ENCODE measurements at places on chromosomes 4 and X. TPM values are rescaled to one million over a fixed set of nuclear protein-coding genes. Genes with fewer than 3 reads are reported as not detected.

CT55 gene
- not detected for total RNA-seq

NEXMIF gene
- total RNA-seq: 2.5 TPM

CCSER1 gene
- total RNA-seq: 19.9 TPM

SPOCK3 gene
- 3.6 TPM for total RNA-seq

SNCA gene
- 17.7 TPM for total RNA-seq

P2RY4 gene
- 0.41 TPM for total RNA-seq

PRDX4 gene
- total RNA-seq: 82.7 TPM

UGT2B28 gene
- total RNA-seq: not detected

FOXR2 gene
- total RNA-seq: not detected

PHKA1 gene
- 16.6 TPM for total RNA-seq

CHRDL1 gene
- total RNA-seq: 63.9 TPM

RNF150 gene
- total RNA-seq: 62.1 TPM

MAGEA2B gene
- total RNA-seq: not detected

- DNase-seq: peak; percentile 2
Measured at GRCh38 chrX:99301990-99302389, 1108.1 kb downstream of the PCDH19 start.

- DNase-seq: no peak
Measured at GRCh38 chr4:93232883-93233282, 595.7 kb upstream of the ATOH1 start.

DNA sequence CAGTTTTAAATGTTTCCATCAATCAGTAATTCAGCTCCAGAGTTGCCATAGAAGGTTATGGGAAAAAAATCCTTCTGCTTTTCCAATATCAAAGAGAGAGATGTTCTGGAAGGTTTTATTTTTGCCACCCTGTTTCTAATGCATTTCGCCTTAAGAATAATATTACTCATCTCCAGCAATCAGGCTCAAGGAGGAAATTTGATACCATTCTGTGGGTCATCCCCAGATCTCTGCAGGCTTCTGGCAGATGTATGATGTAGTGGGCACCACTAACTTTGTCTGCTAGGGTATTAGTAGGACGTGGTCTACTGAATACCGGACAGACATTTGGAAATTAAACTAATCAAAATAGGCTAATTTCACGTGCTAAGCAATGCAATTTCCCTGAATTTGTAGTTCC lies 645.4 kb upstream of the TENM3 start:
- DNase-seq: no peak

GRCh38 chr4:139522457-139522856 lies 33.6 kb downstream of the SETD7 start:
- DNase-seq: peak; percentile 50

DNA sequence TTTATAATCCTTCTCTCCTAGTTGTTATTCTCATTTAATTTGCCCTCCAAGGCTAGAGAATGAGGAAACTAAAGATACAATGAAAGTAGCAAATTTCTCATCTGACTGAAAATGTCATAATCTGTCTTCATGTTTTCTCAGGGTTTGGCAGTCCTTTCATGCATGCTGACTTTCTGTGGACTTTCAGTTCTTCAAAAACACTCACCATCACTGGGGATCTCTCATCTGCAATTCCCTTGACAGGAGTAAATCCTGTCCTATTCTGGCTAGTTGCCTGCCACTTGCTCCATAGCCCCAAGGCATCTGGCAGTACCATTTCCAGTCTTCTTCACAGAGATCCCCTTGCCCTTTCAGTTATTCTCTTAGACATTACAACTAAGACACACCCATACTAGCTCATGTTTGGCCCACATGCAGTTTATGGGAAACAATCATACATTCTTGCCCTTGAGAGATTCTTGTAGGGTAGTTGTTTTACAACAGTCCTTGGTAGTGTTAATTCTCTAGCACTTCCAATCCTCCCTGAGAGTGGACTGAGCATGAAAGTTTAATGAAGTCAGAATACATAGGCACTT lies 449.7 kb upstream of the KLHL4 start:
- no peak for DNase-seq

DNA sequence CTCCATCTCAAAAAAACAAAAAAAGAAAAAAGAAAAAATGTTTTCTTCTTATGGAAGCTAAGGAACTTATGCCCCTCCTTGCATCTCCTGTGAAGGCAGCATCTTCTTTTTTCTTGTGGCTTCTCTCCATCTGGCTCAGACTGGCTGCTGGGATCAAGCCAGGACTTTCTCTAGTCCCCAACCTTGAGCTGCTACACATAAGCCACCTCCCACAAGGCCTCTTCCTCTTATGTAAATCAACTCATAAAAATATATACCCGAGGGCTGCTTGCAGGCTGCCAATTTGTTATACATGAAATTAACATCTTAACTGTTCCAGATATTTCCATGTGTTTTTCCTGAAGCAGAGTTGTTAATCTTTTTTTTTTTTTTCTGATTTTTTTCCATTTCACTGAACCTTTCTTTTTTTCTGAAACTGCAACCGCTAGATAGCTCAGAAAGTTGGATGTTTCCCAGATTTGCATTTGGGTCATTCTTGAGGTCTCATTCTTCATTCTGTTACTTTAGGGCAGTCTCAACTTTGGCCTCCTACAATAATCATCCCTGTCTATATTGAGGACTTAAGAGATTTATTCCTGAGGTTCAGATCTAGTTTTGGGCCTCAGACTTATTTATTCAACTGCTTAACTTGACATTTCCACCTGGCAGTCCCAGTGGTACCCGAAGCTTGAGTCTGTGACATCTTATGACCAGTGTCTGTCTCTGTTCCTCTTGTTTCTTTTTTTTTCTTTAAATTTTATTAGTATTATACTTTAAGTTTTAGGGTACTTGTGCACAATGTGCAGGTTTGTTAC lies 10.3 kb downstream of the SNX25 start:
- peak; percentile 80 for DNase-seq

DNA sequence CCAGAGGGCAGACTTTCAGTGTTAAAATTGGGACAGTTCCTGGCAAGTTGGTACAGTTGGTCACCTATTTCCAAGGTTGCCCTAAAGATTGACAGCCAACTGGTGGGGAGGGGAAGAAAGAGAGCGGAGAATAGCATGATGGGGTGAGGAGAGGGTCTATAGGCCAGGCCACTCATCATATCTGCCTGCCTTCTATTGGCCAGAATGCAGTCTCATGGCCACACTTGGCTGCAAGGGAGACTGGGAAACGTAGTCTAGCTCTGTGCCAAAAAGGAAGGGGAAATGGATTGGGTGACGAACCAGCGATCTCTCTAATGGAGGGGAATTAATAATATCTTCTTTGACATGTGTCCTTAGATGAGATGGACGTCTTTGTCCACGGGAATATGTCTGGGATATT lies 197.4 kb upstream of the ATP6AP2 start:
- no peak for DNase-seq

DNA sequence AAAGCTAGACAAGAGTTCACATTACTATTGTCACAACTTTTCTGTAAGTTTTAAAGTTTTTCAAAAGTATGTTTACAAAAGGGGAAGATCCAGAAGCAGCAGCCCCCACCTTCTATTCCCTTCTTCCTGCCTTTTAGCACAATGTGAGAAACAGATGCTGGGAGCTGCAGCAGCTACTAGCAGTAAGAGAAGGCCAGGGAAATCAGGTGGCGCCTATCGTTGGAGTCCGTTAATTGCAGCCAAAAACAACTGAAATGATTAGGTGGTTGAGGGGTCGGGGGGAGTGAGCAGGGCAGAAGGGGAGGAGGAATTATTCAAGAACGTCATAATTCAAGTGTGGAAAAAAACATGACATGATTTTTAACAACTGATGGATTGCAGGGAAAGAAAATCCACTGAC lies 27.4 kb downstream of the FRYL start:
- no peak for DNase-seq

DNA sequence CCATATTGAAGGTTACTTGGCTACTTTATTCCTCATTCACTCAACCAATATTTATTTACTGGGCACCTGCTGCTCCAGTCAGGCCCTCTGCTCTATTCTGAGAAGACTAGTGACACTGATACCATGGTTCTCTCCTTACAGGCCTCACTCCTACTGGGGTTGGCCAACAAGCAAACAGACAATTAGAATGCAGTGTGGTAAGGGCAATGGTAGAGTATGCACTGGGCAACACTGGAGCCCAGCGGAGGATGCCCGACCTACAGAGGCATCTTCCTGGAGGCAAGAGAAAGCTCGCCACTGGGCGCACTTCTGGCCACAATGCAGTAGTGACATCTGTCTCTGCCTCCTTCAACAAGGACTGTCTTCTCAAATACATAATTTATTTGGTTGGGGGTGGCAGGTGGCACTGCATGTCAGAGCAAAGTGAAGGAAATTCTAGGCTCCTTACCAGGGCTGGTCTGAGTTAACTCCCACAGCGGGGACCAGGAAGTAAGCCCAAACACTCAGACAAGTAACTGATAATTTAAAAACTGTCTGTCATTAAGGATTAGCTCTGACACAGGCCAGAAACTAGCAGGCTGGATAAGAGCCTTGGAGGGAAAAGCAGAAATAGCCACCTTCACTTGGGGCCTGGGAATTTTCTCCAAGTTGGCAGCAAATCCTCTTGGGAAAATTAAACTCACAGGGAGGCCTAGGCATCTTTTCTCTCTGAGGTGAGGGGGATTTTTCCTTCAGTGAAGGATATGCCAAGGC lies 150.7 kb upstream of the EOLA2 start:
- no peak for DNase-seq

- DNase-seq: peak; percentile 2
Measured at GRCh38 chrX:83511208-83511607, 3.1 kb downstream of the POU3F4 start.

GRCh38 chrX:83008415-83008814 lies 499.7 kb upstream of the POU3F4 start:
- DNase-seq: no peak

GRCh38 chr4:169941141-169941540 lies 85.1 kb downstream of the MFAP3L start:
- peak; percentile 3 for DNase-seq

DNA sequence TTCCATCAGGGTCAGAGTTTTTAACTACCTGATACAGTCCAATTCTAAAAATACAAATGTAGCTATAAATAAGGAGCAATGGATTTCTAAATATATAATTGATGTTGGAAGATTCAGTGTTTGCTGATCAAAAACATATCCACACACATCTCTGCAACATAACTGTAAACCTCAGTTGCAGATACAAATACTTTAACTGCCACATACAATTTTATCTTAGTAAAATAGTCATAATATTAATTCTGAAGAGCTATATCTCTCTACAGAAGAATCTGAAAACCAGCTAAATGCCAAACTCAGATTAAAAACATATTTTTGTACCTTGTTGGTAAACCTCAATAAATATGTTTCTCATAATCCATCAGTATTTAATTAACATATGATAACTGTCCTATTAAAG lies 674.3 kb upstream of the INTU start:
- DNase-seq: no peak

DNA sequence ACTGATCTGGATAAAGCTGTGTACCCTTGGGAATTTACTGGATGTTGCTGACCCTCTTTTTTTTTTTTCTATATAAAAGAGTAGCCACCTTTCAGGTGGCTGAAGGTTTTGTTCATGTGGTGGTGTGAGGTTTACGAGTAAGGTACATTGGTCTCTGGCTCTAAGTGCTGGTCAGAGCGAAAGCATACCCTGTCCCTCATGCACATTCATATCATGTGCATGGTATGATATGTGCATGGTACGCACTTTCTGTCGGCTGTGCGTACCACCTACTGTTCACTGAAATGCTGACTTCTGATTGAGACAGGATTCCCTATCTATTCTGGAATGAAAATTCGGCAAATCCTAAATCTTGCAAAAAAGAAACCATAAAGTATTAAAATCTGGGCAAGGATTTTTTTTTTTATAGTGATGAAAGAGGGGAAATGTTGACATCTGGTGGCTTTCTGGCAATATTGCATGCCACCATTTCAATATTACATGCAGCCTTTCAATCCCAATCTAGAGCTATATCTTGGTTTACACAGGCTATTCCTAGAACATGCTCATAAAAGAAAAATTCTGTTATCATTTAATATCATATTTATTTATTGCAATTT lies 32.8 kb downstream of the FAM149A start:
- peak; percentile 52 for DNase-seq

DNA sequence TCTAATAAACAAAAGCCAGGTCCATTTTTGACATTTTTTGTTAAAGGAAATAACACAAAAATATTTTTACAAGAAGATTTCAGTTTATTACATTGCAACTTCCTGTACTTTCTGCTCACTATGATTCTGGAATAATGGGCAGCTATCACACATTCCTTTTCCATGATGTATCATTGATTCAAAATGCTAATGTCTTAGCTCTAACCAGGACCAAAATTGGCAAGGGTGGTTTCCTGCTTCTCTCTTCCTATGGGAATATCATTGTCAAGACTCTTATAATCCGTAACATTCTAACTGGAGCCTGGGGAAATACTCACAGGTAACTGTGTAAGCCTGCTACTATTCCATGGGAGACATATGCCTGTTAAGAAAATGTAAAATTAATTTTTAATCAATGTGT lies 218.6 kb downstream of the DCAF12L2 start:
- DNase-seq: peak; percentile 1

- no peak for DNase-seq
Measured at GRCh38 chrX:96568071-96568470, 116.6 kb upstream of the DIAPH2 start.

GRCh38 chr4:175386776-175387507 lies 425.1 kb downstream of the GPM6A start:
- DNase-seq: no peak

DNA sequence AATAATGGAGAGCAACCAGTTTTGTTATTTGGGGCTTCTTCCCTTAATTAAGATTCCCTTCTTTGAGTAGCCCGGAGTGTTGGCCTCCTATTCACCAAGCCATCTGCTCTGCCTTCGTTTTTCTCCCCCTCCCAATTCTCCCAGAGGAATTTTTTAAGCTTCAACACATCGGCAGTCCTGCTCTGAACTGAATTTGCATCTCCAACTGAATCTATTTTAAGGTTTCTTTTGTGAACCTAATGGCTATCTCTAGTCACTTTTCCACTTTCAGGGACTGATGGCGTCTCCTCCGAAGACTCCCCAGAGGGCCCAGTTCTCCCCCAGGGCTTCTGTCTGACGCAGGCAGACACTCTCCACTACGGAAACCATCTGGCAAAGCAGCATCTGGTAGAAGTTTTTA lies 280.2 kb downstream of the ADGRA3 start:
- no peak for DNase-seq

- no peak for DNase-seq
Measured at GRCh38 chrX:82703551-82703950, 804.5 kb upstream of the POU3F4 start.

DNA sequence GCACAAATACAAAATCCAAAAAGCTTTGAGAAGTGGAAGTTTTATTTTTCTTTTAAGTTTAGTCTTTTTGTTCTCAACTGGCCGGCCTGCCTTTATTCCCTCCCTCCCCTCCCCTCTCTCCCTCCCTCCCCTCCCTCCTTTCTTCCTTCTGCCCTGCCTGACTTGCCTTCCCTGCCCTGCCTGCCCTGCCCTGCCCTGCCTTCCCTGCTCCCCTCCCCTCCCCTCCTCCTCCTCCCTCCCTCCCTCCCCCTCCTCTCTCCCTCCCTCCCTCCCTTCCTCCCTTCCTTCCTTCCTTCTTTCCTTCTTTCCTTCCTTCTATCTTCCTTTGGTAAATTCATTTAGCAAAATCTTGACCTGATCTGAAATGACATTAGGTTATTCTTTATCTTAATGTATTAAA lies 69.8 kb upstream of the LIMCH1 start:
- no peak for DNase-seq

GRCh38 chr4:188976644-188977115 lies 837.4 kb downstream of the TRIML1 start:
- DNase-seq: peak; percentile 44

- no peak for DNase-seq
Measured at GRCh38 chrX:76420237-76420636, 7.3 kb upstream of the MAGEE1 start.
